T follicular helper cell (primary cell): ENCODE measurements at places on chromosomes 12 and 14.

- no peak for DNase-seq
These were observed 23.5 kb downstream of the ASB2 start for GRCh38 chr14:93952829-93953228.

- no peak for DNase-seq
These were observed 105.0 kb downstream of the CMKLR1 start for GRCh38 chr12:108234158-108234557.

GRCh38 chr14:31113794-31114193 is 87.6 kb upstream of the STRN3 start:
- DNase-seq: no peak

DNA sequence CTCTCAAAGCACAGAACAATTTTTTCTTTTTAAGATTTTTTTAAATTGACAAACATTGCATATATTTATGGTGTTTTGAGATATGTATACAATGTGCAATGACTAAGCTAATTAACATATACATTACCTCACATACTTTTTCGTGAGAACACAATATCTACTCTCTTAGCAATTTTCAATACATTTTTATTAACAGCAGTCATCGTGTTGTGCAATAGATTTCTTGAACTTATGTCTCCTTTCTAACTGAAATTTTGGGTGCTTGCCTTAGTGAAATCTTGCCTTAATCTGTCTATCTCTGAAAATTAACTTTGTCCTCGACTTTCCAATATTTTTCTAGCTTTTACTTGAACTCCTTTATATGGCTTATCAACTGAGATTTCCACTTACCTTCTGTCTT is 6.8 kb downstream of the OR10A7 start:
- no peak for DNase-seq

GRCh38 chr12:23760495-23760894 is 189.0 kb downstream of the SOX5 start:
- DNase-seq: no peak

- no peak for DNase-seq
These were observed 176.5 kb downstream of the ZFP36L1 start for GRCh38 chr14:68616221-68616902.

GRCh38 chr12:107115119-107115518 is 21.8 kb upstream of the CRY1 start:
- no peak for DNase-seq

- DNase-seq: no peak
These were observed 161.5 kb upstream of the FRMD6 start for GRCh38 chr14:51490205-51490604.

DNA sequence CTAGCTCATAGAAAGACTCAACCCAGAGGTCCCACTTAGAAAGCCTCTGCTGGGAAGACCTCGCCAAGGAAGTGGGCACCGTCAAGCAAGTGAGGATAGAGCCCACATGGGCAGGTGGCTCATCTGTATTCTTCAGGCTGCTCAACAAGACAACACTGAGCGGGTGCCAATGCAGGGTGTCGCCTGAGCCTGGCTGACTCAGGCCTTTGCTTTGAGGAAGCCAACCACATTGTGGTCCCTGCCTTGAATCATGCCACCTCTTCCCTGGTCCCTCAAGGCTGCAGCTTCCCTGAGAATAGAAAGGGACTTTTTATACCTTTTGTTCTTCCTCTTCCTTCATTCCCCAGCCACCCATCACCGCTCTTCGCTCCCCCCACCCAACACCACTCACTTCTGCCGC is 2.1 kb upstream of the RNASE13 start:
- DNase-seq: no peak

DNA sequence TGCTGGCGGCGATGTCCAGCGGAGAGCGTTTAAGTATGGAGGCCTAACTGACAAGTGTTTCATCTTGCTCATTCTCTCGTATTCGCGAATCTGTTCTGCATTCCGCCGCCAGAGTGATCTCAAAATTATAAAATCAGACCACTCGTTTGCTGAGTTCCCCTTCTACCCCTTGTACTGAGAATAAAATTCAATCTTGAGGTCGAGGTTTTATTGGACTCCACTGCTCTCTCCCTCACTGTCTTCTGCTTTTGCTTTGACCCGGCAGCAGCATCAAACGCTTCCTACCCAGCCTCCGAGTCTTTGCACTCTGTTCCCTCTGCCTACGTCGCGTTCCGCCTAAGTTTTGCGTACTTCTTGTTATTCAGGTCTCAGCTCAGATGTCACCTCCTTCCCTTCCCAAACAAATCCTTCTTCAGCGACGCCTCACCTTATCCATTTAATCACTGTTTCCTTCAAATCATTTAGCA is 462 bp downstream of the KNTC1 start:
- DNase-seq: peak; percentile 9

- DNase-seq: no peak
These were observed 57.4 kb downstream of the PAPOLA start for GRCh38 chr14:96559571-96559970.

- no peak for DNase-seq
These were observed 9.3 kb upstream of the ITGA5 start for GRCh38 chr12:54428050-54429013.

DNA sequence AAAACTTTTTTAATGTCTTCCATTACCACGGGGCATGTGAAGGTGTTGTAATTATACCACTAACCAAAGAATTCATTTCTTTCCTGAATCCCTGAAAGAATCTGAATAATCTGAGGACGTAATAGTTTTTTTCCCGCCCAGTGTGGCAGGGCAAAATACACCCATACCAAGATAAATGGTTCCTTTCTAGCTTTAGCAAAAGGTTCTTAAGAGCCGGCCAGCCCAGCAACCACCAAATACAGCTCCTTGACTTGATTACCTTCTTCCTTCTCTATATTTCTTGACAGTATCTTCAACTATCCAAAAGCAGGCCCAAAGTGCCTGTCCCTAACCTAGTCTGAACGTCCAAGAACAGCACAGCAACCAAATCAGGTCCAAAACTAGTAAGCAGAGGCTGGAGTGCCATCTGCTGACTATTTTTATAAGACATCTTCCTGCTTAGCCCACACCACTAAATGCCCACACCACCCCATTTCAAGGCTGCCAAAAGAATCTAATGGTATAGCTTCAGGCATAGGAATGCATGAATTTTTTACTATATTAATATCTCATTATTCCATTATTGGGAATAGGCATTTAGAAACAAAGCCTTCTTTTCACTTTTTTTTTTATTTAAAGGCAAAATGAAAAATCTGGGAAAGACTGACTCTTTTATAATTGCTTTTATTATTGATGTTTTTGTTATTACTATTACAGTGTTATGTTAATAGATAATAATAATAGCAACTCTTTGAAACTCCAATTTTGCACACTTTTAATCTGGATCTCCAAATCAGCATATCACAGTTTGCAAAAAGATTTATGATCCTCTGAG is 524.4 kb downstream of the MED13L start:
- DNase-seq: no peak

DNA sequence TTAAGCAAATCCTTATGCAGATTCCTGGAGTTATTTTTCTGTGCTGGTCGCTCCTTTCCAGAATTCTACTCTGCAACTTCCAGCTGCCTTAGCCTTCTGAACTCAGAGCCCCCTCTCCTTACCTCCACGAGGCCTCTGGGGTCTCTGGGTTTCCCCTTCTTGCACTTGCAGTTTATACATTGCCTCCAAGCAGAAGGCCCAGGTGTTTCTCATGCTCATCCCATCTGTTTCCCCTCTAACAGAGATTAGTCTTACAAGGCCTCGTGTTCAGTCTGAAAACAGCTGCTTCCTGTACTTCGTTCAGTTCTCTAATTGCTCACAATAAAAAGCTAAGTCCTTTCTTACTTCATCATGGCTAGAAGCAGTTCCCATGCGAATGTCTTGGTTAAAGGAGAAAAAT is 134.4 kb upstream of the FGD4 start:
- no peak for DNase-seq

- DNase-seq: no peak
These were observed 41.7 kb upstream of the RIN3 start for GRCh38 chr14:92471919-92472318.

- no peak for DNase-seq
These were observed 8.3 kb downstream of the C3AR1 start for GRCh38 chr12:8057839-8058238.

GRCh38 chr12:108468196-108468968 is 46.7 kb upstream of the FICD start:
- no peak for DNase-seq
